Smooth muscle cell of trachea (primary cell): ENCODE measurements at places on chromosomes 1 and 21. TPM values are rescaled to one million over a fixed set of nuclear protein-coding genes. Genes with fewer than 3 reads are reported as not detected.

The S100A7 gene
- total RNA-seq: not detected in 2 replicates

The NUDC gene
- total RNA-seq: 23.0 and 28.8 TPM in 2 replicates

The TTC34 gene
- total RNA-seq: 0.15 and 0.33 TPM in 2 replicates

The HRNR gene
- not detected in 2 replicates for total RNA-seq

The GRIK3 gene
- not detected in 2 replicates for total RNA-seq

The FCGR3A gene
- total RNA-seq: not detected in 2 replicates

The SYCP1 gene
- not detected in 2 replicates for total RNA-seq
